Bronchial smooth muscle cell (primary cell): ENCODE measurements at places on chromosomes 7 and 10. TPM values are rescaled to one million over a fixed set of nuclear protein-coding genes. Genes with fewer than 3 reads are reported as not detected.

PRR15 gene
- total RNA-seq: 0.16 TPM in 1 of 2 replicates, not detected in the other

TAS2R38 gene
- total RNA-seq: not detected in 2 replicates

SEMA4G gene
- total RNA-seq: 0.43 and 1.6 TPM in 2 replicates

ACSL5 gene
- 3.3 and 4.4 TPM in 2 replicates for total RNA-seq

HOXA10 gene
- total RNA-seq: under 0.01 TPM in 1 of 2 replicates, not detected in the other

KBTBD2 gene
- total RNA-seq: 23.2 and 30.6 TPM in 2 replicates

TAS2R3 gene
- 1.3 and 1.5 TPM in 2 replicates for total RNA-seq

ANKRD2 gene
- 0.16 and 4.9 TPM in 2 replicates for total RNA-seq

SUGCT gene
- total RNA-seq: 18.8 and 21.0 TPM in 2 replicates

AKR1D1 gene
- not detected in 2 replicates for total RNA-seq

SPAM1 gene
- total RNA-seq: not detected in 2 replicates

ADCYAP1R1 gene
- not detected in 2 replicates for total RNA-seq

RFC2 gene
- 9.5 and 11.2 TPM in 2 replicates for total RNA-seq

KCP gene
- total RNA-seq: 0.32 and 0.34 TPM in 2 replicates

VCL gene
- total RNA-seq: 140 and 165 TPM in 2 replicates

SPDYE5 gene
- not detected in 2 replicates for total RNA-seq
